ENCODE measurements at places on chromosomes 11 and 22. TPM values are rescaled to one million over a fixed set of nuclear protein-coding genes. Genes with fewer than 3 reads are reported as not detected.

GRCh38 chr11:88813233-88813915, 252.4 kb downstream of the GRM5 start:
- DNase-seq = no peak

DNA sequence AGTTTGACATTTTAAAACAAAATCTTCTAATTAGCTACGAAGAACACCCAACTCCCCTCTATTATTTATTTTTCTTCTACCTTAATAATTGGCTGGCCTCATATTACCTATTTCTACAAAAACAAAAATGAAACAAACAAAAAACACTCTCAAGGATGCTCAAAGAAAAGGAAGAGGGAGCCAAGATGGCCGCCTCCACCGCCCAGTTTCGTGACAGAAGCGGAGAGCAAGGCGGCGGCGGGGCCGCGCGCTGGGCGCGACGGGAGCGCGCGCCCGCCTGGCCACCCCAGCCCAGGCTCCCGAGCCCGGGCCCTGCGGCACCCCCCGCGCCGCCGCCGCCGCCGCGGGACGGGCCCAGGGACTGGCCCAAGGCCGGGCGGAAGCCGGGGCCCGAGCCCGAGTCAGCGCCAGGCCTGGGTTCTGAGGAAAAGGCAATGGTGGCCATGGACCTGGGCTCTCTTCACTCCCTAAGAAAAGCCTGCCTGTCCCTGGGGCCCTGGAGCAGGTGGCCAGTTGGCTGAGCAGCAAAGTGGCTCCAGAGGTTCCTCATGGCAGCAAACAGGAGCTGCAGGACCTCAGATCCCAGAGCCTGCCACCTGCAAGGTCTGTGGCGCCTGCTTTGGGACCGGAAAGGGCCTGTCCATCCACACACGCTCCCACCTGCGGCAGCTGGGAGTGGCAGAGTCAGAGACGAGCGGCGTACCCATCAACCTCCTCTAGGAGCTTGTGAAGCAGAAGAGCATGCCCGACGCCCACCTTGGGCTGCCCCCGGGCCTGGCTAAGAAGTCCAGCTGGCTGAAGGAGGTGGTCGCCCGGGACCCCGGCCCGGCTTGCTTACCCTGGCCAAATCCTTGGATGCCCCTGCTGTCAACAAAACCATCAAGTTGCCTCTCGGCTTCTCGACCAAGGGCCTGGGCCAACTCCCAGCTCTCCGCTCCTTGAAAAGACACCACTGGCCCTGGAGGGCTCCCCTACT, 543.2 kb upstream of the CCDC179 start:
- DNase-seq = no peak

- DNase-seq = peak; percentile 41
These were observed 116.8 kb downstream of the MED15 start for GRCh38 chr22:20624161-20624616.

- DNase-seq = peak; percentile 67
These were observed 5.7 kb downstream of the UPK3A start for GRCh38 chr22:45290410-45290936.

DNA sequence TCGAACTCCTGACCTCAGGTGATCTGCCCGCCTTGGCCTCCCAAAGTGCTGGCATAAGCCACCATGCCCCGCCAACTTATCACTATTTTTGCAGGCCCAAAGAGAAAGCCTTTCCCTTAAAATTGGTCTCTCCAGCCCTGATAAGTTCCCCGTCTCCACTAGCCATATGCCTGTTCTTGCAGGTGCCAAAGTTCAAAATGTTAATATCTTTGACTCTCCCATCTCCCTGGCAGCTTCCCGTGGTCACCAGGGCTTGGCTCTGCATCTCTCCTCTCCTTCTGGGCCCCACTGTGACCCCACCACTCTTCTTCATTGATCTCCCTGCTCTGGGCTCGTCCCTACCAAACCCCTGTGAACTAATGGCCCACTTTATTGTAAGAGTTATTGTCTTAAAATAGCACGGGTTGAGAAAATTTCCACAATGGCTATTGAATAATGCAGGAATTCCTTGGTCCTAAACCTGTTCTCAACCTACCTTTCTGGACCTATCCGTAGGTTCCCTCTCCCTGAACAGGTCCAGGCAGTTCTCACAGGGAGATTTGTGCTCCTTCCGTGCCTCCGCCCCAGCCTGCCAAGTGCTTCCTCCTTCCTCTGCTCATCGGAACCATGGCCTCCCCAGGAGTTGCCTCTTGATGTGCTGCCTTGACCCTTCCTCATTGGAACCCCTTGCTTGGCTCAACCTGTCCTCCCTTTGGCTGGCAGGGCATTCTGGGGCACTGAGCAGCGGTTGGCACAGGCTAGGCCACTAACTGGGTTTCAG, 147.5 kb downstream of the DSCAML1 start:
- DNase-seq = no peak

KCNJ11 gene
- not detected for total RNA-seq

RFPL1 gene
- total RNA-seq = not detected

GRCh38 chr11:22416462-22416861, 78.3 kb downstream of the SLC17A6 start:
- DNase-seq = peak; percentile 21

DNA sequence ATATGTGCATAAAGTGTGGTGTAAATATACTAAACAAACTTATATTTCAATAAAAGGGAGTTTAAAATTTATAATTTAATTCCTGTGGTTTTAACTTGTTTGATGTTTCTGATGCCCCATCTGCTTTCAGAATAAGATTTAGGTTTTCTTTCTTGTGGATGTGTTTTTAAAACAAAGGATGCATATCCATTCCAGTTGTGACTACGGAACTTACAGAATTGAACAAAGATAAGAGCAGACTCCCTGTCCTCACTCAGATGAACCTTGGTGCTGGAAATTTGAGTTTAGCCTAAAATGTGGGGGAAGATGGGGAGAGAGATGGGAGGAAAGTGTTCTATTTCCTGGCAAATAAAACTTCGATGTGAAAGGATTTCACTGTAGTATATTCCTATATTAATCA, 2.5 kb downstream of the FJX1 start:
- no peak for DNase-seq

OR51B5 gene
- total RNA-seq = not detected

- DNase-seq = no peak
These were observed 130.6 kb downstream of the ST3GAL4 start for GRCh38 chr11:126485986-126486635.

OR10A2 gene
- total RNA-seq = not detected

DNA sequence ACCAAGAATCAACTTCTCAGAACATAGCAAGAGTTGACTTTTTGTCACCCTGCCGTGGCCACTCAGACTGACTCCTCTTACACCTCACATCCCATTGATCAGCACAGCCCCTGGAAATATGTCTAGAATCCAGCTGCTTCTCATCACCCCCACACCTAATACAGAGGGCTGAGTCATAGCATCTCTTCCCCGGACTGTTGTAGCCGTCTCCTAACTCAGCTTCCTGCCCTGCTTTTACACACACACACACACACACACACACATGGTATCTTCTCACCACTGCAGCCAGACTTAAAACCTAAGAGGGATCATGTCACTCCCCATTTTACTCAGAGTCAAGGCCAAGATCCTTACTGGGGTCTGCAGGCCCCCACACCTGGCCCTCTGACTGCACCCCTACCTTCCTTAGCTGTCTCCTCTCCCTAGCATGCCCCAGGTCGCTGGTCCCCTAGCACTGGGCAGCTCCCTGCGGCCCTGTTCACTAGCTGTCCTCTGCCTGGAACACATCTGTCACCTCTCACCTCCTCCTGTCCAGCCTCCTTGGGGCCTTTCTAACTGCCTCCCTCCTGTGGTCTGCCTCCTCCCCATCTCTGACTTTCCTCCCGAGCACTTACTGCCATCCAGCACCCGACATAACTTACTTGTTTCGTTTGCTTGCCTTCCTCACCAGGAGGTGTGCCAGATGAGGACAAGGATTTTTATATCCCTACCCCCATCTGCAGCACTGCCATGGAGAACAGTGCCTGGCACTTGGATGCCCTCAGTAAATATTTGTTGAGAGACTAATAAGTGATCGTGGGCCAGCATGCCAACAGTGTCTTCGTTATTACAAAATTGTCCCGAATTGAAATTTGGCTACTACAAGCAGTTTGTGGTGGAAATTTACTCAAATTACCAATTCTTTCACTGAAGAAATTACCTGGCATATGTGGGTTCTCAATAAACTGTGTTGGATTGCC, 61.9 kb downstream of the BMAL1 start:
- DNase-seq = peak; percentile 83

GRCh38 chr22:27456696-27457503, 344.7 kb downstream of the MN1 start:
- DNase-seq = peak; percentile 94

Measured in mammary epithelial cell (primary cell).